ENCODE measurements at places on chromosomes 7 and 10.
A peak's percentile ranks its signal among the peaks of the same experiment; 100 is the strongest.

- DNase-seq: no peak
Measured at GRCh38 chr10:6211341-6211670, 8.6 kb downstream of the PFKFB3 start.

- peak; percentile 32 for DNase-seq
Measured at GRCh38 chr7:6536262-6537260, 14.7 kb downstream of the GRID2IP start.

DNA sequence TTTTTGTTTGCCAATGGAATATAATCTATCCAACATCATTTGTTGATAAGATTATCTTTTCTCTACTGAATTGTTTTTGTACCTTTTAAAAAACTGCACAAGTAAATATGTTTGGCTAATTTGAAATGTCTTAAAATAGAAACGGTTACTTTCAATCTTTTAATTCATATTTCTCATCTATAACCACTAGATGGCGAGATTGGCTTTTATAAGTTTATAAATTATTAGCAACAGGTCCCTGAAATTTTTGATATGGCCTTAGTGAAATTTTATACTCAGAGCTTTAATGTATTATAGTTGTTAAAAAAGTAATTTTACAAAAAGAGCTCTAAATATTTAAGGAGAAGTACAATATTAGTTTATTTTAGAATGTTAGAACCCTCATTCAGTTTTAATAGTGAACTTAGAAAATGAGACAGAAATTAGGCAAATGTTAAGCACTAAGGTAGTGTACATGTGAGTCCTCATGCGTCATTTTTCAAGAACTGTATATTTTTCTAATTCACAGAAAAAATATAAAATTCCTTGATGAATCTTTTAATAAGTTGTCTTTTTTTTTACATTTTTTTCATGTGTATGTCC lies 592.5 kb downstream of the ARL4A start:
- DNase-seq: peak; percentile 82

GRCh38 chr10:117768333-117769042 lies 225.9 kb downstream of the EMX2 start:
- DNase-seq: no peak

GRCh38 chr10:86439544-86439943 lies 72.9 kb upstream of the GRID1 start:
- DNase-seq: peak; percentile 95

DNA sequence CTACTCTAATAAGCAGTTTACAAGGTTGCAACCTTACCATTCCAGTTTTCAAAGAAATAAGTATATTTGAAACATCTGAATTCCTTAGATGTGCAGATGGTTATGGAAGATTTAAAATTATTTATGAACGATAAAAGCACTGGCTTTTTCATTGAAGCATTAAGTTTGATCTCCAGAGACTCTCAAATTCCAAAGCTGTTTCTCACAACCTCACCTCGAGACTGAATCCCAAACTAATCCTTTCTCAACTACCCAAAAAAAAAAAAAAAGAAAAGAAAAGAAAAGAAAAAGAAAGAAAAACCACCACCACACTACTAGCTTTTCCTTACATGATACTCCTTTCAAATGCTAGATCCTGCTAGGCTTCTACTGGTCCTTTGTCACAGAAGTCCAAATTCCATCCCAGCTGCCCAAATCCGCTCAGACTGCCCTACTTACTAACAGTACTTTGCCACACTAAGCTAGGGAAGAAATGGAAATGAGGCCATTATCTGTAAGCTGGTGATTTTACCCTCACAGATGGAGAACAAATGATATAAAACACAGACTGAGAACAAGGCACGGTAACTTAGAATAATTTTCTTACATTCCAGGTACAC lies 100.6 kb upstream of the CDK1 start:
- DNase-seq: peak; percentile 3

DNA sequence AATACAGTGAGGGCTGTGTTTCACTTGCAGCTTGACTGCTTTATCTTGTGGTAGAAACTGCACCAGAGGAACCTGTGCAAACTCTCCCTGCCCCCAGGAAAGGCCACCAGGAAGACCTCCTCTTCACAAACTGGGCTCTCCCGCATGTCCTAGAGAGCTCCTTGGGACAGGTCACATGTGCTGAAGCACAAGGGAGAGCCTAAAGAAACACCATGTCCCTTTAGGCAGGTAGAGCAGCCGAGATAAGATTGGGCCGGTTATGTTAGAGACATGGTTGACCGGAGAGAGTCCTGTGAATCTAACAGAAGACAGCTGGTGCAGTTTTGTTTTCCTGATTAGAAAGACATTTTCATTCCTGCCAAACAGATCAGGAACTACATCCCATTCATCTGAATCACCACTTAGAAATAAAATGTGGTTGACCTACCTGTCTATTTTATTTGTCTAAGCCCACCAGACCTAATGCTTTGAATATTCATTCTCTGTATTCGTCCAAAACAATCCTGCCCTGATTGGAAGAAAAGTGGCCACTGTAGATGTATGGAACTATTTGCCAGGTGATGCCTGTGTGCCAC lies 224.1 kb downstream of the GLI3 start:
- DNase-seq: no peak

DNA sequence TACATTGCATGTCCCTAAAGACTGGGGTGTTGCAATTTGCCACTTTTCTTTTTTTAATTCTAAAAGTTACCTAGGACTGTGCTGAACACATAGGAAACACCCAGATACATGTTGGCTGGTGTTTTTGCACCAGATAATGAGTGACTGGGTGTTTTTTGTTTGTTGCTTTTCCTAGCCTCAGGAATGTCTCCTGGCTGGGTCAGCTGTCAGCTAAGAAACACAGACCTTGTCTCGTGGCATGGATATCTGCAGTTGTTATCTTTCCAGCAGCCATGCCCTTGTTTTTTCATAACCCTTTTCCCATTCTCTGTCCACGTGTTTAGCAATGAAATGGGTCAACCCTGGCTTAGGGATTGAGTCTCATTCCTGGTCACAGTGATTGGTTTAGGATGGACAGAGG lies 433.9 kb upstream of the ZMIZ1 start:
- peak; percentile 21 for DNase-seq

DNA sequence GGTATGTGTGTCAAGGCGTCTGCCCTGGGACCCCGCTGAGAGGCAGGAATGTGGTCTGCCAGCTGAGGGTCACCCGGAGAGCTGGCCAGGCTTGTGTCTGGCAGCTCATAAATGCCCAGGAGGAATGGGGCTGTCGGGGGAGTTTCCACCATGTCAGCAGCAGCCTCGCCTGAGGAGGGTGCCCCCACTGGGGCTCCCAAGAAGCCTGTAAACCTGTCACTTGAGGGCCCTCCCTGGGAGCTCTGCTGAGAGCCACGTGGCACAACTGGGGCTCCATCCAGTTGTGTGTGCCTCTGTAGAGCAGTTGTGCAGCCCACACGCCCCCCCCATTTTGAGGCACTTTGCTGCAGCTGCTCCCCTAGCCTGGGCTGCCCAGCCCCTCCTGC lies 70.6 kb downstream of the NEURL1 start:
- no peak for DNase-seq

- DNase-seq: no peak
Measured at GRCh38 chr7:90492250-90492649, 22.8 kb downstream of the PTTG1IP2 start.

GRCh38 chr10:114356751-114357514 lies 47.4 kb downstream of the AFAP1L2 start:
- DNase-seq: peak; percentile 57

DNA sequence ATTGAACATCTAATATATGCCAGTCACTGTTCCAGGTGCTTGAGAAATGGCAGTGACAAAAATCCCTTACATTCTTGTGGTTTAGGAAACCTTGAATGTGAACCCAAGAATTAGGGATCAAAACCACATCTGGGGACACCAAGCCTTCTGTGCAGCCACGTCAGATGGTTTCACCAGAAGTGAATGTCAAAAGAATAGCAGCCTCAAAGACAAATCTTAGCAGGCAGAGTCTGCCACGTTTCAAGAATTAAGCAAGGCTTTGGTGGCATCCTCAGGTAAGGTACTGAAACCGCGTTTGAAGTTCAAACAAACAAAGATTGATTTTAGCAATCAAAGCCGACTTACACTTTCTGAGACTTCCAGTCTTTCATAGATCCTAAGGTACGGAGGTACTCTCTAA lies 225.5 kb upstream of the GNAI1 start:
- no peak for DNase-seq

DNA sequence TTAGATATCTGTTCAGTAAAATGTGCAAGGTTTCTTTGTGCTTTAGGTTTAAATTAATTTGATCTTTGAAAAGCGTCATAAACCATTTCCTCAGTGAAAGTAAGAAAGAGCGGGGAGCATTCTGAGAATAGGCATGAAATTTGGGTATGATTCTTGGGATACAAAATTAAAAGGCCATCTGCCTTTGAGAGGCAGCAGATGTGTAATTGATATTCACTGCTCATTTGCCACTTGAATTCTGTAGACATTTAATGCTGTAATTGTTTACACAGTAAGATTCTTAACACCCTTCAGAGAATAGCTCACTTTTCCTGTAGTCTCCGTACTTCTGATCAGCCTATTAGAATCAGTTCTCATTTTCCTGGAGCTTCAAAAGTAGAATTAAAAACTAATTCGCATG lies 18.7 kb downstream of the FRMD4A start:
- no peak for DNase-seq

DNA sequence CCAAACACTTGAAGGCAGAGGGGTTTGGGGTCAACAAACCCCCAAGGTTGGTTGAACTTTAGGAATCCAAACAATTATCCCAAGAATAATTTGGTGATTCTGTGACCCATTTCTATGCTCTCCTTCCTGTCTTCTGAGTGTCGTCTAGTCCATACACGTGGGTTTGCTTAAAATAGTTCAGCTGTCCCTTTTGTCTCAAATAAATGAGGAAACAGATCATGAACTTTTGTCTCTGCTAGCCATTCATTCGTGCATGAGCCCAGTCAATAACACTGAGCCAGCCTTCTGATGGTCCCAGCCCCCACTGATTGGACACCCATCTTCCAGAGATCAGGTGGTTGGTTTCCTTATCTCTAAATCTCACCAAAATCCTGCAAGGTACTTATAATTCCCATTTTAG lies 255.4 kb downstream of the PRPF18 start:
- no peak for DNase-seq

DNA sequence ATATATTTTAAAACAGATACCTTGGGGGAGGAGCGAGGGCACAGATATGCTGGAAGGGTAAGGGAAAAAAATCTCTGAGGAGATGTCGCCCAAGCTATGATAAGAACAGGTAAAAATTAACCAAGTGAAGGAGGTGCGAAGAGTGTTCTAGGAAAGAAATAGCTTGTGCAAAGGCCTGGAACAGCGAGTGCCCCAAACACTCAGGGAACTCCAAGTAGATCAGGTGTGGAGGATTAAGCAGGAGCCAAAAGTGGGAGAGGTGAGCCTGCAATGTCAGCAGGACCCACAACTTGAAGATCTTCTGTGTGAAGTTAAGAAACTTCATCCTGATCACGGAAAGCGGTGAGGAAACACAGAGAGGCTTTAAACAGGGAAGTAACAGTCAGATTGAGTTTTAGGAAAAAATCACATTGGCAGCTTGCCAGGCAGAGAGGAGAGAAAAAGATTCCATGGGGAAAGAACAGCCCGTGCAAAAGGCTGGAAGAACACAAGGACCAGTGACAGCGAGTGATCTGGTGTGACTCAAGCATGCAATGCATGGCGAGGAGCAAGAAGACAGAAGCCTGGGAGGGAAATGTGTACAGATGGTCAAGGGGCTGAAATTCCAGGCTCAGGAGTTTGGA lies 30.7 kb downstream of the FGF8 start:
- no peak for DNase-seq

DNA sequence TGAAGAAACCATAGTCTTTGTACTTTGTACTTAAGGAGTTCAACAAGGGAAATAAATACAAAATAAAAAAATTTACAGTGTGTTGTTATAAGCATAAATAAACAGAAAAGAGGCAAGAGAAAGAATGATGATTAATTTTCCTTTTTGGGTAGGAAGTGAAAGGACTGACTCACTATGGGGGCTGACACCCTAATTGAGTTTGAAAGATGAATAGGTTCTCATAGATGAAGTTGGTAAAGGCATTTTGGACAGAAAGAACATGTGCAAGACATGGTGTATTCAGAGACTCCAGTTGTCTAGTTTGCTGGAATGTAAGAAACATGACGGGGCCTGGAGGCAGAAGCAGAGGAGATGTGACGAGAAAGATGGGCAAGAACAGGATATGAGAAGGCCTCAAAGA lies 83.7 kb downstream of the VPS50 start:
- DNase-seq: peak; percentile 18

GRCh38 chr7:115409682-115410433 lies 488.0 kb downstream of the MDFIC start:
- no peak for DNase-seq

- no peak for DNase-seq
Measured at GRCh38 chr7:108581655-108582491, 12.2 kb downstream of the DNAJB9 start.

GRCh38 chr7:74561898-74562613 lies 95.5 kb upstream of the GTF2I start:
- no peak for DNase-seq
